ENCODE measurements at places on chromosomes 6 and 20.

DNA sequence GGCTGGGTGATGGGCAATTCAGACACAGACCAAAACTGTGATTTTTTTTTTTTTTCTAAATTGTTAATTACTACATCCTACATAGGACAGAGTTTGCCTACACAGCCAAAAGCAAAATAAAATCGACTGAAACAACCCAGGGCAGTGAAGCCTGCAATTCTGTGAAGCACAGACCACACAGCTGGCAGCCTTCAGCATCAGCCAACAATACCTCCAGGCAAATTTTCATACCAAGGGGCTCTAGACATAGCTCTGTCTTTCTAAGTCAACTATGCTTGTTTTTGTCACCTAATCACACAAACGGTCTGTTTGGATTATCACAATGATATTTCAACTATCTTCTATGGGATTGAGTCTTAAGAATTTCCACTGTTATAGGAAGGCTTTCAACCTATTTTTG is 17.6 kb downstream of the RMND1 start:
- DNase-seq, result no peak

DNA sequence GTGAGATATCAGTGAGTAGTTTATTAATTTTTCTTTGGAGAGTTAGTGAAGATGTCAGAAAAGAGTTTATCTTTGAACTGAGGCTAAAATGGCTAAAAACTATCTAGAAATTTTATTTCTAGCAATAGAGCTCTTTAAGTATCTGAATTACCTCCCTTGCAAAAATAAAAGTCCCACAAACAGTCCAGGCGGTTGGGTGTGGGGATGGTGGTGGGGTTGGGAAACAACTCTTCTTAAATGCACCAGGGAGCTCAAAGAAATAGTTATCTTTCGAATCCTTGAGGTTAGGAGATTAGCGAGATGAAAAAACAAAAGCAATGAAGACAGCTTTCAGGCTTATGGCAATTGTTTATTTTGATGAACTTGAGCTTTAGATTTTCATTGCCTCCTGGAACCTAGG is 1299.1 kb upstream of the ADGRB3 start:
- DNase-seq, result no peak

DNA sequence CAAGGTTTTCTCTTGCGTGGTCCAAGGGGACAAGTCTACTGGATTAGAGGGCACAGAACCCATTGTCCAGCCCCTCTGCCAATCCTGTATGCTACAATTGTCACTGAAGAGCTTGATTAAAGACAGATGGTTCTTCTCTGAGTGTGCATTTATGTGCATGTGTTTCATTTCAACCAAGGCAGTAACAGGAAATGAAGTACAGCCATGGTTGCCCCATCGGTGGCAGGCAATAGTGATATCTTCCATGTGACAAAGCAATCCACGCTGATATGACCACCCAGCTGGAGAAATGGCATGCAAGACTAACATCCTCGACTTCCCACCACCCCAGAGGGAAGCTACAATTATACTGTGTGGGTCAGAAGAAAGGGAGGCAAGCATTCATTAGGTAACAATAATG is 85.5 kb downstream of the UNC5CL start:
- no peak for DNase-seq

GRCh38 chr6:7633361-7633760 is 43.4 kb downstream of the SNRNP48 start:
- DNase-seq, result no peak

- no peak for DNase-seq
Measured at GRCh38 chr6:1463751-1464426, 74.5 kb downstream of the FOXF2 start.

DNA sequence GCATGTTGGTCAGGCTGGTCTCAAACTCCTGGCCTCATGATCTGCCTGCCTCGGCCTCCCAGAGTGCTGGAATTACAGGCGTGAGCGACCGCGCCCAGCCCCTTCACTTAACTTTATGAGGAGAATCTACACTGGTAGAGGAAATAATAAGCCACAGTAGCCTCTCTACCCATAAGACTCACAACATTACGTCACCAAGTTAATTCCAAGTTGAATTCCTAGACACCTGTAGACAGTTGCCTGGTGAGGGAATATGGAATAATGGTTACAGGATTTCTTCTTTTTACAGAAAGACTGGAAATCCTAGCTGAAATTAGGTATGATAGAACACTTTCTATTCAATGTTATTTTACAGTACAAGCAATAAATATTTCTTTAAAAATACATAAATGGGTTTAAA is 854.5 kb upstream of the EYS start:
- DNase-seq, result no peak

- DNase-seq, result no peak
Measured at GRCh38 chr6:9257215-9257614, 821.9 kb upstream of the SLC35B3 start.

DNA sequence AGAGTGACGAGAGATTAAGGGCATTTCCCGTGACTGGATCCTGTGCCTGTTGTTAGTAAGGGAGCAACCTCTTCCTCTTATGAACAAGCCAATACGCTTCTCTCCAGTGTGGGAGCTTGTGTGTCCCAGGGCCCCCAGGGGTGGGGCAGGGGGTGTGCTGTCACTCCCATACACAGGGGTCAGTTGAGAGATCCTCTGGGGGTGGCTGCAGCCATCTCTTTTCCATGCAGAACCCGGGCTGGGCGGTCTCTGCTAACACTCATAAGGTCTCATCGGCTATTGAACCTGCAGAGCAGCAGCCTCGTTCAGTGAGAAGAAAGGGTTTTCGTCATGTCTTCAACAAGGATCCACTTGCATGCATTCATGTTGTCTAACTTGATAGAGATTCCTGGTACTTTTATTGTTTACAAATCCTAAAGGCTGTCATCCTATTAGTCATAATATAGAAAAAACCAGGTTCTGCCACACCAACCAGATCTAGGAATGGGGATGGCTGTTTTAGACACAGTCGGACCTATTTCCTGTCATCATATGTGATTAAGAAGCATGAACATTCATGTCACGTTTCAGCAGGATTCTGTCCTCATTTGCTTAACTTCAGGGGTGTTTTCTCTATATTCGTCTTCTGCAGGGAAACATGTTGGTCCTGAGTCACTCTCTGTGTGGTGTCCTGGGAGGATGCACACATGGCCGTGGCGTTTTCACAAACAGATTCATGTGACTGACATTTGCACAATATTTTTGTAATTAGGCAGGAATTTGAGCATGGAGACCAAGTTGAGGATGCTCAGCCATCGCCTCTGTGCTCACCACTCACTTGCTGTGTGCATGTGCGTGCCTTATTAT is 13.3 kb upstream of the THBS2 start:
- no peak for DNase-seq

GRCh38 chr6:166612471-166612881 is 14.6 kb downstream of the RPS6KA2 start:
- no peak for DNase-seq

DNA sequence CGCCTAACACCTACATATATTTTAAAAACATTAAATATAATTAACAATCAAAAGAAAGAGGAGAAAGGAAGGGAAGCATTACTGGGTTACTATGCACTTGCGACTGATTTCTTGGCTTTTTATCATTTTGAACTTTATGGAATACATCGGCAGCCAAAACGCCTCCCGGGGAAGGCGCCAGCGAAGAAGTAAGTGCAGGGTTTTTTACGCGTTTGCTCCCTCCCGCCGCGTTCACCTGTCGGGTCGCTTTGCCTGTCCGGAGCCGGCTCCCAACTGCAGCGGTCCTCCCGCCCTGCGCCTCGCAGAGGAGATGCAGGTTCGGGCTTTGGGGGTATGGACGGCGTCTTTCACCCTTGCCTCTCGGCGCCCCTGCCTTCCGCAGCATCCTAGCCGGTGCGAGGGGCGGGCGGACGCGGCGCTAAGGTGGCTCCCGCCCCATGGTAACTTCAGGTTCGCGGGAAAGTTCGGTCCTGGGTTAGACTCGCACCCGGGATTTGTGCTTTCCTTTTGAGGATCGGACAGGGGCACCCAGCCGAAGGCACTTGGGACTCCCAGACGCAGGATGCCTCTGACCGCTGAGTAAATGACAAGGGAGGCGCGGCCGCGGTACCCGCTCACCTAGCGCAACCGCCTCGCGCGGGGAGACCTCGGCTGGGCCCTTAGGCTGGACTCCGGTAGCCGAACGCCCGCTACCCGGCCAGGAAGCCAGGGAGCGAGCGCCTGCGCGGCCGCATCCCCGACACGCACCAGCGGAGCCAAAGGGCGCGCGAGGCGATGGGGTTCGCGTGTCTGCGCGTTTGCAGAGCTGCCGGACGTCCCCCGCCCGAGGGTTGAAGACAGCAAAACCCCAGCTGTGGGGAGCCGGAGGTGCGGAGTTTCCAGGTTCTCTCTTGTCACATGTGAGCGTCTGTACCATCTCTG is 891 bp downstream of the RSPO3 start:
- DNase-seq, result no peak

- DNase-seq, result no peak
Measured at GRCh38 chr20:59055302-59055701, 12.7 kb upstream of the PRELID3B start.

- DNase-seq, result no peak
Measured at GRCh38 chr20:5933802-5934436, 16.4 kb downstream of the TRMT6 start.

GRCh38 chr20:35165221-35166185 is 6.4 kb upstream of the PROCR start:
- no peak for DNase-seq

GRCh38 chr6:168611691-168612090 is 170.7 kb downstream of the SMOC2 start:
- DNase-seq, result no peak

GRCh38 chr6:77337392-77337791 is 125.9 kb downstream of the HTR1B start:
- DNase-seq, result no peak

DNA sequence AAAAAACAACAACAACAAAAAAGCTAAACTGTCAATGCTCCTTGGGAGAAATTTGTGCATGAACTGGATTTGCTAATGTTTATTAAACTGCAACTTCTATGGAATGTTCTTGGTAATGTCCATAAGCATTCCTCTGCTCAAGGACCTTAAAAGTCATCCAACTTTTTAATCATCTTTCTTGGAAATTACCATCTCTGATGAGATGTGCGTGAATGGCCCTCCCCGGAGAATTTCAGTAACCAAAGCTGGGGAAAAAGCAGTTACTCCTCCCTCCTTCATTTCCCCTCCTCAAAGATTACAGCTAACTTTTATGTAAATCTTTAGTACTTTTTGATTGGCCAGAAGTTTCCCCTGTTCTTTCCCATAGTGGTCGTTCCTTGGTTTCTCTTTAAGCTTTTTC is 5.2 kb downstream of the TBCC start:
- no peak for DNase-seq

- no peak for DNase-seq
Measured at GRCh38 chr20:13741879-13742278, 42.8 kb downstream of the ESF1 start.

Data from iPS DF 19.7 (cell line).